Stimulated activated CD8-positive, alpha-beta memory T cell treated with anti-CD3 and anti-CD28 coated beads, Interleukin-7, amount 100 ng/mL, for 1 hour (primary cell): ENCODE measurements at places on chromosomes 6 and 20.

- DNase-seq, result no peak
These were observed 10.8 kb upstream of the ARMC2 start for GRCh38 chr6:108837236-108837971.

DNA sequence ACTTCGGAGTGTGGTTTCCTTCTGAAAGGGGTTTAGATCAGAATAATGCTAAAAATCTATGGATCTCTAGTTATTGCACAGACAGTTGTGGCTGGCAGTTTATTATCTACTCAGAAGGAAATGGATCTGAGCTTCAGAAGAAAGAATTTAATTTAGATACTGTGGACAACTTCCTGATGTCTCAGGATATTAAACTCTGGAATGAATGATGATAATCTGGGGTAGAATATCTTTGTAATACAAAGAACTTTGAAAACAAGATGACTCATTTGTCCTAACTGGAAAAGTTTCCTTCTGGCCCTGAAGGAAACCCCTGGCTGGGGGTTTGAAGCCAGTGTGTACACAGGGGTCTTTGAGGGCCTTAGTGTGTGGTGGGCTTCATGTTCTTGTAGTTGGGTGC, 78.0 kb downstream of the EDN3 start:
- DNase-seq, result no peak

GRCh38 chr6:154931711-154932424, 63.2 kb upstream of the TIAM2 start:
- DNase-seq, result no peak

- no peak for DNase-seq
These were observed 12.1 kb upstream of the EYS start for GRCh38 chr6:65719101-65719500.

- no peak for DNase-seq
These were observed 123.4 kb downstream of the MAP7 start for GRCh38 chr6:136426627-136427377.

- DNase-seq, result no peak
These were observed 175.2 kb upstream of the CITED2 start for GRCh38 chr6:139549561-139550070.

DNA sequence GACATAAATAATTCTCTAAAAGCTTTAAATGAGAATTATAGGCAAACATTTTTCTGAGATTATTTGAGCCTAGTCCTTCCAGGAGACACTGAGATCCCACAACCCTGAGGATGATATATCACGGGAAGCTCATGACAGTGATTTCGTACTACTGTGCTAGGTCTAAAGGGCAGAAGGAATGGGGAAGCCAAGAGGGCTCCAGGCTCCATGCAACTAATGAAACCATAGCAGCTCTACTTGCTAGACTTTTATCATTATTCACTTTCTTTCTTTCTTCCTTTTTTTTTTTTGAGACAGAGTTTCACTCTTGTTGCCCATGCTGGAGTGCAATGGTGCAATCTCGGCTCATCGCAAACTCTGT, 57.3 kb upstream of the SGK1 start:
- DNase-seq, result no peak

DNA sequence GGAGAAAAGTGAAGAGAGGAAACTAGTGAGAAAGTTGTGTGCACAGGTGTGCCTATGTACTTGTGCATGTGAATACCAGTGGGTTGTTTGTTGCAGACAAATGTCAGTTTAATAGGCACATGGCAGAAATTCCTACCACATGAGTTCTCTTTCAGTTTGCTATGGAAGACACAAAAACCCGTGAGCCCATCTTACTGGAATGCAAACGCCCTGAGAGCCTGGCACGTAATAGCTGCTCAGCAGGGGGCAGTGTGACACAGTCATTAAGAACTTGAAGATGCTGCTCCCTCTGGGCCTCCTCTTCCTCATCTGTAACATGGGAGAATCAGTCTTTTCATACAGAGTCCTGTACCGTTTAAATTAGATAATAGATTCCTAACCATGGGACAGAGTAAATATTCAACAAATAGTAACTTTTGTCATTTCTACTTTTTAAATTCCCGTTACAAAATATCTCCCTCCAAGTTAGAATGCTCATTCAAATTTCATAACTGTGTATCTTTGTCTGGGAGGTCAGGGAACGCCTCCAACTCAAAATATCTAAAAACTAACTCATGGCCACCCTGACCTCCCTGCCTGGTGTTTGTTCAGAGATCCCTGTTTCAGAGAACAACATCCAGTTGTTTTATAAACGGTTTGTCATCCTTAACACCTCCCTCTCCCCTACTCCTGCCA, 802.9 kb downstream of the MAFB start:
- no peak for DNase-seq

- DNase-seq, result no peak
These were observed 189.0 kb downstream of the JARID2 start for GRCh38 chr6:15434823-15435380.

- DNase-seq, result no peak
These were observed 9.1 kb downstream of the ETV7 start for GRCh38 chr6:36378243-36378920.

DNA sequence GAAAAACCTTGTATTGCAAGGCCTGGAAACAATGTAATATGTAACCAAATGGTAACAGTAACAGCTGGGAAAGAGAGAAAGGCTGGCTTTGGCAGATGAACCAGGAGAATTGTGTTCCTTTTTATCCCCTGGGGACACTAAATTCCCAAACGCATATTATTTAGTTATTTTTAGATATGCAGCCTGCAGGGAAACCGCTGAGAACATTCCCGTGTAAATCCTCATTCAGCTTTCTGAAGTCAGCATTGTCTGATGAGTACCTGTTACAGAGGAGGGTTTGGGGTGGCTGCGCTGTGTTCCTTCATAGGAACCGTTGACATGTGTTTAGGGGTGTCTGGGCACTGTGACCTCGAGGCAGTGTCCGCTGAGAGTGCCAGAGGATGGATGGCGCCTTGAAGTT, 101.3 kb downstream of the SMOC2 start:
- DNase-seq, result no peak

DNA sequence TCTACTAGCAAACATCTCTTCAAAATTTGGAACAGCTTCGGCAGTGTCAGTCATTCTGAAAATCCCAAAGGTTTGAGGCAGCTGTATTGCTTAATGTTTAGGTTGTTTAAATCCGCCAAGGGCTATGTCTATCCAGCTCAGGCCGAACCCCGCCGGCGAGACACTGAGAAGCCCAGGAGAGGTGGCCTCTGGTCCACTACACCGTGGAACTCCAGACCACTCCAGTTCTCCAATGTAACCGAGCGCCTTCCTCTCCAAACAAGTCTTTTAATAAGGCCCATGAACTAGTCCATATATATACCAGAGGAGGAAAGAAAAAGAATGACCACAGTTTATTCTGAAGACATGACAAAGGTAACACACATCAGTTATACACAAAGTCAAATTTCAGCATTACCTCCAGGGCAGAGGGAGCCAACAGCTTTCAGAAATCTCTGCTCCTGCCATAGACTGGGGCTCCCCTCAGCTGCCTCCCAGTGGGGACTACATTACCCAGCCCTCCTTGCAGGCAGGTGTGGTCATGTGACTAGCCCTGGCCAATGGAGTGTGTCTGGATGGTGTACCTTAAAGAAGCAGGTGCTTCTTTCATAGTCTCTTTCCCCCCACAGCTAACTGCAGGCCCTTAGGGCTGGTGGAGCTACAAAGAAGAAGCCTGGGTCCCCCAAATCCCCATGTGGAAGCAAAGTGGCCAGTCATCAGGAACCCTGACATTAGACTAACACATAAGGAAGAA, at the start of gene RAMACL:
Gene RAMACL, minus strand, starts transcription at position 255 of the 733 bp plus-strand sequence. Its CDS starts 201 bp downstream, at position 54.
- no peak for DNase-seq
